ENCODE measurements at places on chromosomes 6 and 20.
A peak's percentile ranks its signal among the peaks of the same experiment; 100 is the strongest.

DNA sequence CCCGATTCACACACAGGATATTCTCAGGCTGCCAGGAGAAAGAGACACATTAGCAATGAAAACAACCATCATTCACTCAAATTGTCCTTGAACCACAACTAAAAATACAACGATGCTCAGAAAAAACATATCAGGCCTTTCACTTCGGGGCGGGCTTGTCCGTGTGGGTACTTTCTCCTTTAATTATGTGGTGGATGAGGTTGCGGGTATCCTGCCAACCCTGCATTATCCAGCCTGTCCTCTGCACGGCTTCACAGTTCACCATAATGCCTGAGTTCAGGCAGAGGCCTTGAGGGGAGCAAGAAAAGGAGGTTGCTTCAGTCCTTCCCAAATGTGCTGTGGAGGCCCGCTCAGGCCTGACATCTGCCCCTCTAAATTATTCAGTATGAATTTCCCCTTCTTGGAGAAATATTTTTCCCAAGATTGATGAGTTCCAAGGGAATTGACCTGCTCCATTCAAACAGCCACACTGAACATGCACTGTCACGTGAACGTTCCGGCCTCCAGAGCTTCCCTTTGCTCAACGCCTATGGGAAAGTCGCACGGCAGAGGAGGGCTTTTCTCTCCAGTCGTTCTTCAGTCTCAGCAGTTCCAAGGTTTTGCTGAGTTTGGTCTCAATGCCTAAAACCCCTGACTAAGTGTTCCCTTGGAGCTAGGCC is 70.3 kb downstream of the MYLK4 start:
- DNase-seq, result no peak

GRCh38 chr20:23631981-23632710 is 5.6 kb downstream of the CST3 start:
- DNase-seq, result no peak

- DNase-seq, result no peak
Measured at GRCh38 chr6:73562558-73562957, 41.7 kb upstream of the EEF1A1 start.

- peak; percentile 78 for DNase-seq
Measured at GRCh38 chr6:159969921-159970320, 1.0 kb downstream of the IGF2R start.

- DNase-seq, result no peak
Measured at GRCh38 chr20:8601542-8601912, 467.4 kb upstream of the PLCB4 start.

DNA sequence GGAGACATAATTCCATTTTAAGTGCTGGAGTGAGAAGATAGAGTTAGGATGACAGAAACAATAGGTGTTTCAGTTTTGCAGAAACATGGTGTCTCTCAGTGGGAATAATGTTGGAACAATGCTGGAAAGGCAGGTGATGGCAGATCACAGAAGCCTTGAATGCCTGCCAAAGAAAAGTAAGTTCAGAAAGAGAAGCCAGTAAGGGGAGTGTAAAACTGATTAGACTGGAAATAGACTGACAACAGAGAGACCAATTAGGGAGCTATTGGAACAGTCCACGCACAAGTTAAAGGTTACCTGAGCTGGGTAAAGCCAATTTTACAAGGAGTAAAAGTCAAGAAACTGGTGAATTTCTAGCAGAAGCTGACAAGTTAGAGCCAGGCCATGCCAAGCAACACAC is 142.9 kb downstream of the TFAP2A start:
- no peak for DNase-seq

GRCh38 chr20:41135187-41135887 is 2.0 kb upstream of the PLCG1 start:
- DNase-seq, result peak; percentile 46

DNA sequence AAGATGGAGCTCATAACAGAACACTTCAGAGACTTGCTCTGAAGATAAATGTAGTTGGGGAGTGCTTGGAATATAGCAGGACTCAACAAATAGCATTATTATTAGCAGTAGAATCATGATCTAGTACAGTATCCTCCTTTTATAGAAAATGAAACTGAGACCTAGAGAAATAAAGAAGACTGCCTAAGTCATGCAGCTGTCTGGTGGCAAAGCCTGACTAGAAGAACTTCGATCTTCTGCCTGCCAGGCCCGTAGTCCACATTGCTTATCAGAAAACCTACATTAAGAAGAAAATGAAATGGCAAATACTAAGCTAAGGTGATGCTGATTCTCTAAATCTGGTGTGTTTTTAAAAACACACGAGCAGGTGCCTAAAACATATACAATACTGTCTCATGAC is 46.4 kb upstream of the DST start:
- DNase-seq, result no peak

DNA sequence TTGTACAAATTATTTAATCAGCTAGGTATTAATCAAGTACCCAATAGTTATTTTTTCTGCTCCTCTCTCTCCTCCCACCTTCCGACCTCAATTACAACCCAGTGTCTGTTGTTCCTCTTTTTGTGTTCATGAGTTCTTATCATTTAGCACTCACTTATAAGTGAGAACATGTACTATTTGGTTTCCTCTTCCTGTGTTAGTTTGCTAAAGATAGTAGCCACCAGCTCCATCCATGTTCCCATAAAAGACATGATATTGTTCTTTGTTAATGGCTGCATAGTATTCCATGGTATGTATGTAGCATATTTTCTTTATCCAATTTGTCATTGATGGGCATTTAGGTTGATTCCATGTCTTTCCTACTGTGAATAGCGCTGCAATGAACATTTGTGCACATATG is 652.8 kb upstream of the CITED2 start:
- no peak for DNase-seq

DNA sequence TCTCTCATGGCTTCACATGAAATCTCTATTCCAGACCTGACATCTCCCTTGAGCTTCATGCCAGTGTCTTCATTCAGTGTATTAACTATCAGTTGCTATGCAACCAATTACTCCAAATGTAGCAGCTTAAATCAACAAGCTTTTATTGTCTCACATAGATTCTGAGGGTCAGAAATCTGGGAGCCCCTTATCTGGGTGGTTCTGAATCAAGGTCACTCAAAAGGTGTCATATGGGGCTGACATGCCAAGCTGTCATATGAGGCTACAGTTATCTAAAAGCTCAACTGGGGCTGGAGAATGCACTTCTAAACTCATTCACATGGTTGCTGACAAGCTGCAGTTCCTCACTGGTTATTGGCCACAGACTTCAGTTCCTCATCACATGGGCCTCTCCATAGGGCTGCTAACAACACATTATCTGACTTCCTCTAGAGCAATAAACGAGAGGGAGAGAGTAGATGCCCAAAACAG is 7.3 kb upstream of the CGA start:
- no peak for DNase-seq

GRCh38 chr6:118042855-118043254 is 135.8 kb downstream of the SLC35F1 start:
- DNase-seq, result no peak

DNA sequence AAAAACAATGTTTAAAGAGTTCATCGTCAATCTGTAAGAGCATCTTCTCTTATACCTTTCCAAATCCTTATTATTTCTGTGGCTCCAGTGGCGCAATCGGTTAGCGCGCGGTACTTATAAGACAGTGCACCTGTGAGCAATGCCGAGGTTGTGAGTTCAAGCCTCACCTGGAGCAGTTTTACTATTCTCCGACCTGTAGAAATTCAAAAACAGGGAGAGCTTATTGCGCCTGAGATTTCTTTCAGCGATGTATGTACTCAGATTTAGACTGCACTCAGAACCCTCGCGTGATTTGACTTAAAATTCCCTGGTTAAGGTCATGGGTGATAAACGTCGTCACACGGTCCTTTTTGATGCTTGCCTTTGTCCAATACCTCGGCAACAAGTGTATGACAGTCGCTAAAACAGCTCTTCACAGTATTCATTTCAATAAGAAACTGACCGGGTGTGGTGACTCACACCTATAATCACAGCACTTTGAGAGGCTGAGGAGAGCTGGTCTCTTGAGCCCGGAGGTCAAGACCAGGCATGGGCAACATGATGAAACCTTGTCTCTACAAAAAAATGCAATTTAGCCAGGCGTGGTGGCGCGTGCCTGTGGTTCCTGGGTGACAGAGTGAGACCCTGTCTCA is 11.9 kb downstream of the GPX5 start:
- peak; percentile 55 for DNase-seq

DNA sequence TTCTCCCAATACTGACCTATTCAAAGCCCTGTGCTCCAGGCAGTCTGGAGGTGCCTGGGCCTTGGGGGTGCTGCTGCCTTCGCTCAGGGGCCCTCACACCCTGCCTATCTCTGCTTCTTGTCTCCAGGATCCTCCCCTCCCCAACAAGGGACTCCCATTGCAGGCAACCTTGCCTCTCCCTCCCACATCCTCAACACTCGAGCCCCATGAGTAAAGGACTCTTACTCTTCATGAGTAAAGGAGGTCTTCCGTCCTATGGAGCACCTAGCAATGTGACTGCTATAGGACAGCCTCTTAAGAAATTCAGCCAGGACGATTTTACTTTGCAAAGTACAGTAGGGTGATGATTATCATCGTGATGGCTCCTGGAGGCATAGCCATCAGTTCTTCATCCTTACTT is 24.5 kb downstream of the PLEKHG1 start:
- DNase-seq, result no peak

GRCh38 chr6:154951345-154952200 is 43.5 kb upstream of the TIAM2 start:
- DNase-seq, result no peak

- DNase-seq, result no peak
Measured at GRCh38 chr6:41023114-41023513, 15.9 kb downstream of the UNC5CL start.

GRCh38 chr20:47031821-47032220 is 137.2 kb downstream of the EYA2 start:
- DNase-seq, result no peak

GRCh38 chr20:43977962-43978361 is 63.3 kb downstream of the TOX2 start:
- no peak for DNase-seq

GRCh38 chr6:160300076-160300695 is 41.6 kb upstream of the SLC22A2 start:
- DNase-seq, result no peak

GRCh38 chr6:163311830-163312229 is 102.7 kb upstream of the QKI start:
- no peak for DNase-seq

GRCh38 chr20:61743606-61744005 is 322.1 kb downstream of the TAF4 start:
- DNase-seq, result no peak

GRCh38 chr6:149065658-149066556 is 251.6 kb upstream of the TAB2 start:
- peak; percentile 19 for DNase-seq

- DNase-seq, result peak; percentile 15
Measured at GRCh38 chr6:151098166-151098565, 141.6 kb upstream of the AKAP12 start.

DNA sequence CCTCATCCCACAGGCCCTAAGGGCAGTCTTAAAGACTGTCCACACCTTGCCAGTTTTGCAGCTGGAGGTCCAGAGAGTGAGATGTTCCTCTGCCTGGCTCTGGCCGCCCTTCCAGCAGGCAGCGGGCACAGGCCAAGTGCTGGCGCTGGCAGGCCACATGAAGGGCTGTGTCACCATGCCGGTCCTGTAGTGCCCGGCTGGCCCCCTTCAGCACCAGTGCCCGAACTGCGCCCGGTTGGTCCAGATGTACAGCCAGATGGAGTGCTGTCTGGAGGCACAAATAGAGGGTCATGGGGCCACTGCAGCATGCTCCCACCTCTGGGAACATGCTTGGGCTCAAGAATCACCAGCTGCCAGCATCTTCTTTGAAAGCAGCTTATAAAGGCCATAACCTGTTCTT is 3.8 kb downstream of the NFKBIE start:
- DNase-seq, result no peak

GRCh38 chr6:91132461-91132860 is 545.6 kb upstream of the MAP3K7 start:
- no peak for DNase-seq

DNA sequence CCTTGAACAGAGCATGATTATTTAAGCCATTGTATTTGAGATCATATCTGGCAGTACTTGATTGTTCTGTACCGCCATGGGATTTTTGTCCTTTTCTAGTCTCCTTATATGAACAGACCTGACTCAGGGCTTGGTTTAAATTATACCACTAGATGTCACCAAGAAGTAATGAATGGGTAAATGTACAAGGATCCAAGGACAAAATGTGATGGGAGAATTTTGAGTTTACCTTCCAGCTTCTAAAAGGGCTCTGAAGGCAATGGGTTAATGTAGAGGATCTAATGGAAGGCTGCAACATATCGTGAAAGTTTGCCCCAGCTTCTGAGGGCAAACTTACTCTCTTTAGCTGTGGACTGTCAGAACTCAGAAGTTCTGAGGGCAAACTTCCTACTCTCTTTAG is 12.0 kb downstream of the RNF8 start:
- peak; percentile 72 for DNase-seq

- peak; percentile 67 for DNase-seq
Measured at GRCh38 chr6:15247500-15248450, 1.9 kb downstream of the JARID2 start.

DNA sequence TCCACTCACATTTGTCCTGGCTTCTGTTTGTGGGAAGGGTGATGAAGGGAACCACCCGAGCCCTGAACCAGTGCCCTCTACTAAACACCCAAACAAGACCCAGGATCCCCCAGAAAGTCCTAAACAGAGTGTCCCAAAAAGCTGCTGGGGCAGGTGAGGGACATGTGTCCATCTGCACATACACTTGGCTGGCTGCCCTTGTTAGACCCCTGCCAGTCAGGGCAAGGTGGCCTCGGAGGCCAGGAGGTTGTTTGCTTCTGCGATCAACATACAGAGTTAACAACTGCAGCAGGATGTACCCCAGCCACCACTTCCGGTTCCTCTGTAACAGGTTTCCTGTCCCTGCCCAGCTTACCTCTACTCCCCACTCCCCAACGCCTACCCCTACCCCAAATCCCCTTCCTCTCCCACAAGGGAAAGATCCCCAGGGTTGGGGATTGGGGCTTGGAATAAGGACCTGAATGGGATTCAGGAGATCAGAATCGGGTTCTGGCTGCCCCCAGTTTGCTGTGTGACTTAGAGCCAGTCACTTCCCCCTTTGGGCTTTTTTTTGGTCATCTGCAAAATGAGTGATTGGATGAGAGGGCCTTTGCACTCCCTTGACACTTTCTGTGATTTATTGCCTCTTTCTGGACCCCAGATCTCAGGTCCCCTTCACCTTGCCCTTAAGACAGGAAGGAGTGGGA is 13.9 kb downstream of the DEF6 start:
- no peak for DNase-seq

GRCh38 chr6:17103715-17104114 is 1.9 kb downstream of the STMND1 start:
- no peak for DNase-seq

- no peak for DNase-seq
Measured at GRCh38 chr6:150932996-150933395, 67.5 kb downstream of the MTHFD1L start.

DNA sequence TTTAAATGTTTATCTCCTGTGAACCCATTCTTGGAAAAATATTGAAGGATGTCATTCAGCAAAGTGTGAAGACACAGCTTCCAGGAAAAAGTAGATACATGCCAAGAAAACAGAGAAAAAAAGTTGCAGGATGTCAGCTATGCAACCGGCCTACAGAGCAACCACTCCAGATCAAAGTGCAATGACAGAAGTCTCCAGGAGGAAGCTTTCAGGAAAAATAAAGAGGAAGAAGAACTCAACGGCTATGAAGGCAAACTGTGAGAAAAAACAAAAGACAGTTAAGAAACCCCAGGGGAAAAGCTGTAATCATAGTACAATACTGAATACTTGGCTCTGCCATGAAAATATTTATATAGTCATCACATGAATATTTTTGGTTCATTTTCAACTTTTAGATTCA is 30.6 kb downstream of the REPS1 start:
- peak; percentile 74 for DNase-seq

GRCh38 chr6:20379231-20379630 is 22.4 kb upstream of the E2F3 start:
- DNase-seq, result no peak
